ENCODE measurements at places on chromosomes 7 and 10.

GRCh38 chr10:71748671-71749191 lies 24.6 kb downstream of the VSIR start:
- peak; percentile 67 for DNase-seq

DNA sequence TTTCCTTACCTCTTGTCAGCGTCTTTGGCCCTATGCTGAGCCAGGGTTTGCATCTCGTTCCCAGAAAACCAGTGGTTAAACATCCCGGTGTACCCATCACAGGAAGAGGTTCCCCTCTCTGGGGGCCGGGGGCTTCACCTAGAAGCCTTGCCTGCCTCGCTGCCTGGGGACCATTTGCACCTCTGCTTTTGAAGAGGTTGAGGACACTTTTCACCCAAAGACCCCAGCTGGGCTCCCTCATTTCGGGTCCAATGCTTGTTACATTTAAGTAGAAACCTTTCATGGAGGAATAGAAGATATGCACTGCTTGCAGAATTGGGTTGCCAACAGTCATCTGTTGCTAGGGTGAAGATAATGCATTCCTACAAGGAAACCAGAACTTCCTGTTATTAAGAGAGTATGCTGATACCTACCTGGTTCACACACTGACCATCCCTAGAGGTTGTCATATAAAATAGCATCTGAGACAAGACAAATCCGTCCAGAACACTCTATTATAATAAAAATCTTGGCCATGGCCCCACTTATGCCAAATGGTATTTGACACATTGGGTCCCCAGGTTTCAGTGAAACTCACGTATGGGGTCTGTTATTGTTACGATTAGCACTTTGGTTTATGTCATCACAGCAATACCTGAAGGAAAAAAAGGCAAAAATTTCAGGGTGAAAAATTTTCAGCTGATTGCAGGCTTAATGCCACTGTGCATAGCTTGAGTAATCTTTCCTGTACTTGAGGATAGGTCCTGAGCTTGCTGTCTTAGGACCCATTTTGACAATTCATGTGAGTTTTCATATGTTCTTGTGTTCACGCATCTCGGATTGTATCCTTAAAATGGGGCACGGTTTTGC lies 917 bp downstream of the ZNF365 start:
- DNase-seq: no peak

- DNase-seq: no peak
Observed at GRCh38 chr10:79463578-79464496, 18.4 kb upstream of the ZCCHC24 start.

DNA sequence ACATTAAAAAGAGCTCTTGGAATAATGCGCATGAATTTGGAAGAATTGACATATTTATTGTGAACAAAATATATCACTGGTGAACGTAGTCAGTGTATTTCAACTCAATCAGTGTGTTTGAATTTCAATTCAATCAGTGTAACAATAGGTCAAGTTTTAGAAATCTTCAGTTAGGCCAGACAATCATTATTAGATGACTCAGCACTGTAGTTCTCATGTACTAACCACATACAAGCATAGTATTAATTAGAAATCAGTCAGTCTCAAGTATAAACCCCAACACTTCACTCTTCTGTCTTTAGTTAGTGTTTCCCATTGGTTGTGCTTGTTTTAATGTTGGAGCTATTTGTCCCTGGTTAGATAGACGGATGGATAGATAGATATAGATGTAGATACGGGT lies 1247.9 kb downstream of the NXPH1 start:
- DNase-seq: no peak

GRCh38 chr10:49333192-49333591 lies 34.2 kb downstream of the C10orf71 start:
- no peak for DNase-seq

GRCh38 chr7:93551931-93552330 lies 22.6 kb downstream of the CALCR start:
- DNase-seq: no peak

GRCh38 chr7:85454904-85455303 lies 268.0 kb upstream of the SEMA3D start:
- DNase-seq: no peak

DNA sequence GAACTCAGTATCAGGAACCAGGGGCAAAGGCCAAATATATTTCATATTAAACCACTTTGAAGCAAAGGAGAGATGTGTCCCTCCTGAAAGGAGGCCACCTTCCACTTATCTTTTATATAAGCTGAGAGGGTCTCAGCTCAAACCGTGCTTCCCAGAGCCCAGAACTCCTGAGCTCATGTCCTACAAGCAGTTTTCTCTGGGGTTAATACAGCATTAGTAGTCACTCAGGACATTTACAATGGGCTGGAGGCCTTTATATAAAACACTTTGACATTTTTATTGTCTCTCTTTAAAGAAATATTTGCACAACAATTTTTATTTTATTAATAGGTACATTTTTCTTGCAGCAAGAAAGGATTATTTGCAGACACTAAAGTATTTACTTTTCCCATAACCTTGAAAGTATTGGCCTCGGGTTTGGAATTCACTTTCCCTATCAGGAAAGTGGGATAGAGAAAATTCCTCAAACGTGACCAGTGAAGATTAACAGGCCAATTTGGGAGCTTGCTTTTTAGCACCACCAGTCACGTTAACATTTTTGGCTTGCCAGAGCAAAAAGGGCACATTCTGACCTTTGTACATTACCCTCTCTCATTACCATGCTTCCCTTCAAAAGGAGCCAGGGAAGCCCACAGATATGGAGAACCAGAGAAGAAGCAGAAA lies 464.9 kb upstream of the NRP1 start:
- DNase-seq: no peak

- no peak for DNase-seq
Observed at GRCh38 chr10:69292459-69292858, 14.2 kb downstream of the HK1 start.

GRCh38 chr10:133010095-133010842 lies 67.9 kb upstream of the CFAP46 start:
- DNase-seq: no peak

GRCh38 chr10:70364772-70365091 lies 17.7 kb downstream of the LRRC20 start:
- DNase-seq: no peak

GRCh38 chr7:122885583-122886356 lies 490 bp downstream of the CADPS2 start:
- DNase-seq: no peak

DNA sequence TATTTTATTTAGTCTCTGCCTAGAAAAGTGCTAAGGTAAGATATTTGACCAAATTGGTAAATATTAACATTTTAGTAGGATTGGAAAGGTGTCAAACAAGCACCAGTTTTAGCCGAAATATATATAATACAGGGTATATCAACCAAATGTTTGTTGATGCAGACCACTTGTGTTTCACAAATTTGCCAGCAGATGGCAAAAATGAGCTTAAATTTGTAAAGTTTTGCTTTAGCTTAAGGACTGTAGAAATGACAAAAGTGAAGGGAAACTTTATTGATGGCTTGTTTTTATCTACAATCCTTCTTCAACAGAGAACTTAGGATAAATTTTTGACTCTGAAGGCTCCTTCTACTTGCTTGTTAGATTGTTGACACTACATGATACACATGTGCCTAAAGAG lies 4.8 kb upstream of the POLR1F start:
- DNase-seq: peak; percentile 7

DNA sequence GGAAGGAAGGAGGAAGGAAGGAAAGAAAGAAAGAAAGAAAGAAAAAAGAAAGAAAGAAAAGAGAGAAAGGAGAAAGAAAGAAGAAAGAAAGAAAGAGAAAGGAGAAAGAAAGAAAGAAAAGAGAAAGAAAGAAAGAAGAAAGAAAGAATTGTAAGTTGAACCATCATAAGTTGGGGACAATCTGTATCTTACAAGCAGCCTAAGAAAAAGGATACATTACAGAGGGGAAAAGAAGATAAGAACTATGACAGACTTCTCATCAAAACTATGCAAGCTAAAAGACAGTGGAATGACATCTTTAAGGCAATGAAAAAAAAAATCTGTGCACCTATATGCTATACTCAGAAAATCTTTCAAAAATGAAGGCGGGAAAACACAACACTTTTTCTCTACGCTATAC lies 50.3 kb upstream of the SP4 start:
- no peak for DNase-seq

GRCh38 chr10:2019281-2019680 lies 282.0 kb upstream of the ADARB2 start:
- DNase-seq: no peak

- no peak for DNase-seq
Observed at GRCh38 chr7:82428186-82428961, 15.2 kb downstream of the CACNA2D1 start.

GRCh38 chr10:77965294-77965693 lies 38.7 kb upstream of the DLG5 start:
- no peak for DNase-seq

GRCh38 chr7:135091717-135092116 lies 56.2 kb upstream of the TMEM140 start:
- DNase-seq: no peak

- peak; percentile 40 for DNase-seq
Observed at GRCh38 chr7:87876869-87877234, 559 bp downstream of the DBF4 start.

GRCh38 chr10:132574783-132575319 lies 37.3 kb downstream of the INPP5A start:
- DNase-seq: no peak

DNA sequence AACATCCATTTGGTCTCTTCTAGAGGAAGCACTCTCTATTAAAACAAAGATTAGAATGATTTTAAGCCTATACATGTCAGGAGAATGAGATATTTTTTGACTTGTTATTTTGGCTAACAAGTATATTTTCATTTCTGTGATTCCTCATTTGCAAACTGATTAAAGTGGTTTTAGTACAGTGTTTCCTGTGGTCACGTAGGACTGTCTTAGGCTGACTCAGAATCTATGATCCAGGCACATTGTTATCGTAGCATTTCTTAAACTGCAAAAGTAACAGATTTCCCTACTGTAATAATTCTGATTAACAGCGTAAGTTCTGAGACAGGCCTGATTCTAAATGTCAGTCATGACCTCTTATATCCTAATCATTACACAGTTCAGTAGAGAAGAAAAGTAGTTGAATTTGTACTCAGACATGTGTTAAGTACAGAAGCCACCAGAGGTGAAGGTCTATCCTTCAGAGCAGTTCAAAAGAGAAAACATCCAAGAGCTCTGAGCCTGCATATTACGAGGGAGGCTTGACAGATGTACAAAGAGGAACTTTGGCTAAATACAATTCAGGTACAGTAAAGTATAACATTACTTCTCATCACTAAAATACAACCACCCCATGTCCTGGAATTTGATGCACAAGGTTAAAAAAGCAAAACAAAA lies 124.1 kb upstream of the TEX47 start:
- DNase-seq: no peak

DNA sequence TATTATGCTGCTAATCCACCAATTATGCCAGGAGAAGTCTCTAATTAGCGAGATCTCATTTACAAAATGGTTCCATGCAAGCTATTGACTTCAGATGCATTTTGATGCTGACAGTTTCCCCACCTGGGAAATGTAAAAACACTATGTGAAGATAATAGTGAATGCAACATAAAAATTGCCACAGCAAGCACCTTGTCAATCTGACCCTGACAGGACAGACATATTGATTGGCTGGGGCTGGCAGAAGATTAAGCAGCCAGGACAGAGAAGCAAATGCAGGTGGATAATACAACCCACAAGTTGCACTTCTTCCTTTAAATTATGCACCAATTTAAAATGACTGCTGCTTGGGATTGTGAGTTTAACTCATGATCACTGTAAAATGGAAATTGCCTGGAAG lies 642.8 kb upstream of the POT1 start:
- no peak for DNase-seq

DNA sequence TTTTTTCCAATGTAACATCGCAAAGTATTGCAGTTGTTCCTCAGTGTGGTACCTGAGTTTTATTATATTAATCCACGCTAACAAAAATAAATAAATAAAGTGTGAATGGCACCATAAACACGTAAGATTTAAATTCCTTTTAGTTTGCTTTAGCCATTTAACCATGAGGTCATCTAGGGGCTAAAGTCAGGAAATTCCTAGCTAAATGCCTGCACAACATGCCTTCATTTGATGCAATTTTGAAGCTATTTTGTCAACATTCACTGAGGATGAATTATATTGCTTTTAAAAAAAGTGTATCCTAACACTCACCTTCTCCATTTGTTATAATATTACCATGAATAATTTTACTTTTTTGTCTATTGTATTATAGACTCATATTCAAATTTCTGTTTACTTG lies 714.4 kb downstream of the GATA3 start:
- DNase-seq: no peak

DNA sequence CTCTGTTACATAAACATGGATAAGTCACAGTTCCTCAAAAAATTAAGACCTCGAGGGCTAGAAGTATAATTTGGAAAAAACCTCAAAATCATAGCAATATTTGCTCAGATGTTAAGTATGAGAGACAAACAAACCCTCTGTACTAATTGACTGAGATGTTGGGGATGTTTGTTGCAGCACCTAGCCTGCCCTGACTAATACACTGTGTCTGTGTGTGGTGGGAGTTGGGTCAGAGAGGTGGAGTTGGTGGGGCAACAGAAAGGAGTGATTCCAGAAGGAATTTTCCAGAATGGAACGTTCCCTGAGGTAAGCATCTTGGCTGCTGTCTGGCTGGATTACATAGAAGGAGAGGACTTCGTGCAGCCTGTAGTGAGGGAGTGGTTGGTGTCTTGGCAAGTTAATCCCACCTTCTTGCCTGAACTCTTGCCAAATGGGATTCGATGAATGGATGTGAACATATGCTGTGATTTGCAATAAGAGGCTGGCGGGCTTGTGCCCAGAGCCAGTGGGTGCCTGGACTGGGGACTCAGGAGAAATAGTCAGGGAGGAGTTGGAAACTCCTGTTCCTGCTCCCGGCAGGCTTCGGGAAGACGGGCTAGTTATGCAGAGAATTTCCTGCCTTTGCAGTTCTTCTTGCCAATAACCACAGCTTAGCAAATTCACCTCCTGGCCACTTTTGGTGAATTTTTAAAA lies 9.3 kb upstream of the FAM180A start:
- DNase-seq: no peak
